HuH-7.5 (cell line): ENCODE measurements at places on chromosomes 1 and 21.

DNA sequence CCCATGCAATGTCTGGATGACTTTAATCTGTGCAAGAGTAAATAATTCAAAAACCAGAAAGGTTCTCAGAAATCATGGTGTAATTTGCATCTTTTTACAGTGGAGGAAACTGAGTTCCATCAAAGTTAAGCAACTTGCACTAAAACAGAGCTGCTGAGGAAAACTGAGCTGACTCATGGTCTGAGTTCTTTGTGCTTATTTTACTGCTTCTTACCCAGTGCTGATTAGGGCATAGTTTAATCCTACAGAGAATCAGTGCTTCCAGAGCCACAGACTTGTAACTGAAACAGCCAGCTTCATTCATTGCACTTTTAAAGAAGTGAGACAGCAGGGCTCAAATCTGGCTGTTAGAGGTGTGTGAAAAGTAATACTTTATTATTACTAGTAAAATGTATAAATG lies 10.9 kb upstream of the RWDD3 start:
- DNase-seq: no peak

DNA sequence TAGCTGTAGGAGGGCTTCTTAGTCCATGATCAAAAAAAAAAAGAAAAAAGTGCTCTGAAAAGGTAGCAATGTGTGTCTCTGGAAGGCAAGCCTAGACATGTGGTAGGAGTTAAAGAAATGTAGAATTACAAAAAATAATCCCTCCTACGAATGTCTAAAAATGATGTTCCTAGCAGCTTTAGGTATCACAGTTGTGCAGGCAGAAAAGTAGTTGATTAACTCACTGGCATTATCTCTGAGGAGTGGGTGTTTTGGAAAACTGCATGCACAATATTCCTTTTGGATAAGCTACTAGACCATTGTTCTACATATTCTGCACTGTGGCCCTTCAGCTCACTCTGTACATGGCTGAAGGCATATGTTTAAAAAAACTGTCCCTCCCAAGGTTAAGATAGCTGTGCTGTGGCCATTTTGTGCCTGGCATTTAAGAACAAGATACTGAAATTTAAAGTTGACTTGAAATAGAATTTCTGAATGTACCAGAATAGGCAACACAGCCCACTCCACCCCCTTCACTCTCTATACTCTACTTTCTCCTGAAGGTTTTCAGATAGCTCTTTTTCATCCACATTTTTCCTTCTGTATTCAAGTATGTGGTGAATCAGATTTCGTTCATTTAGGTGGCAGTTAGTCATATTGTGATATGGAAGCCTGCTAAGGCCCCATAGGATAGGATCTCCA lies 463.9 kb upstream of the LRRC7 start:
- no peak for DNase-seq

- no peak for DNase-seq
Measured at GRCh38 chr1:155847823-155848529, 9.0 kb downstream of the GON4L start.

DNA sequence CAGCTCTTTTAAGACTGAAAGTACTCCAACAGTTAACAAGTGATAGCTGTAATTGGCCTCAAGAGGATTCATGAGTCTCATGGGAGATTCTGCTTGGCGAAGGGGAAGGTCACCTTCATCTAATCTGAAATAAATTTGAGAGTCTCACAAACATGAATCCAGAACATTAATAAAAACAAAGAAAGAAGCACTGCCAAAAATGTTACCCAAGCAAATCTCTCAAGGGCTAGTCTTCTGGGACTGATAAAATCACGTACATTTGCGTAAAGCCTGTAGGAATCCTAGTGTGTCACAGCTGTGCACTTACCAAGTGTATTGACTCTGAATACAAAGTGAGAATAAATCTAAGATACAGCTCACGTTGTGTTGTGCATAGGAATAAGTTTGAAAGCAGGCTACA lies 21.2 kb upstream of the NUF2 start:
- no peak for DNase-seq

GRCh38 chr1:26945728-26946127 lies 14.5 kb downstream of the KDF1 start:
- DNase-seq: no peak

GRCh38 chr1:26711777-26712176 lies 16.0 kb downstream of the ARID1A start:
- no peak for DNase-seq

GRCh38 chr1:214862421-214862820 lies 220.1 kb upstream of the KCNK2 start:
- DNase-seq: no peak

DNA sequence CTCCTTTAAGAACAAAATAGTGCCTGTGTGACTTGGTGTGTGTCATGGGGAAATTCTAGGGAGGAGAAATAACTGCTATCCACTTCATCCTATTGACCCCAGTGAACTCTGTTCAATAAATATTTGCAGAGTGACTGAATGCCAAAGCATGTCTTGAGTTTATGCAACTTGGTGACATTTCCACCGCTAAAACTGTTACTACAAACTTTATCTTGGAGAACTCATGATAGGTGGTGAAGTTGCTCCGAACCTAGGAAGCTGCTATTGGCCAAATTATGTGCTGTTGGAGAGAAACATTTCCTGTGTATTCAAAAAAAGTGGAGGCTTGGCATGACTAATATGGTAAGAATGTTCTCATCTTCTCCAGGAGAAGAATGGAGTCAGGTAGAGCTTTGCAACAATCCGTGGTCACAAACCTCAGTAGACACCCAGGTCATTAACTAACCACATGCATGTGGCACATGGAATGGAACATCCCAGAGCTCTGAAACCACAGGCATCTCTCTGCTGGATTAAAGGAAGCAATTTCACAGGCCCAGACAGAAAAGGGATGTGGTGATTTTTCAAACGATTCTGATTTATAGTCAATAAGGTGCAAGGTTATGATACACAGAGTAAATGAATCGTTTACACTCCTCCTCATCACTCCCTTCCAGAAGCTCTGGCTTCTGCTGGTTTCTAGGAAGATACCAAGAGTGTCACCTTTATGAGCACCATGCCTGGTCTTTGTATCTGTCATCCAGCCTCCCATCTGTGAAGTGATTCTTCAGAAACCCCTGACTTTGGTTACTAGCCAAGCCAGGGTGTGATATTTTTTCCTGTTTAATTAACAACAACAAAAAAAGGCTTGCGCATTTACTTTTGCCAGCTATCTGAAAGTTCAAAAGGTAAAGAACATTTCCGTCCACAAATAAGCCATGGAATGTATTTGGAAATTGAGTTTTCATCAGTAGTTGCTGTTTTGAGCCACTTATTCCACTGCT lies 361.1 kb downstream of the TGFB2 start:
- peak; percentile 36 for DNase-seq

- no peak for DNase-seq
Measured at GRCh38 chr1:28934676-28935075, 20.3 kb downstream of the EPB41 start.

DNA sequence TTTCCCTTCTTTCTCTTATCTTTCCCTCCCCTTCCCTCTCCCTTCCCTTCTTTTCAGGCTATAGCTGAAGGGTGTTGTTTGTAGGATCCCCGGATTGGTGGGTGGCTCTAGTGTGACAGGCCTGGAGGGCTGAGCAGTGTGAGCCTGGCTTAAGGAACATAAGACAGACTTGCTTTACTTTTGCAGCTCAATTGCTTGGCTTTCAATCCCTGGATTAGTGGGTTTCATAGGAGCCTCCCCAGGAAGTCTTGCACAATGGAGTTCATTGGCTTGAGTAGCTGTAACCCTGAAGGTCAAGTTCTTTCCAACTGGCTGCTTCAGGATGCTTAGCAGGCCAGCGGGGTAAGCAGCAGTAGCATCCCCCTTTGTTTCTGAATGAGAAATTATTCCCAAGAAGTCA lies 126.7 kb downstream of the CAMTA1 start:
- no peak for DNase-seq
